T-helper 17 cell (primary cell): ENCODE measurements at places on chromosomes 1 and 21. TPM values are rescaled to one million over a fixed set of nuclear protein-coding genes. Genes with fewer than 3 reads are reported as not detected.

GRCh38 chr1:3169665-3170356, 100.8 kb downstream of the PRDM16 start:
- no peak for DNase-seq

DNA sequence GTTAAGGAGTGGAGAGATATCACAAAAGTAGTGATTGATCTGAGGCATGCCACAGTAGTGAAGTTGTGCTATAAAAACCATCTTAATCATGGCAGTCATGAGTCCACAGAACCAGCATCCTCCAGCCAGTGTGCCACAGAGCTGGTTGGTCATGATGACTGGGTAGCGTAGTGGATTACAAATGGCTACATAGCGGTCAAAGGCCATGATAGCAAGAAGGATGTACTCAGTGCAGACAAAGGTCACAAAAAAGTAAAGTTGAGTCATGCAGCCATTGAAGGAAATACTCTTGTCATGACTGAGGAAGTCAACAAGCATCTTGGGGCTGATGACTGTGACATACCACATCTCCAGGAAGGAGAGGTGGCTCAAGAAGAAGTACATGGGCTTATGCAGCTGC, 6.7 kb downstream of the OR6Y1 start:
- DNase-seq: no peak

SHISA4 gene
- total RNA-seq: 0.63 TPM

- DNase-seq: no peak
These were observed 92.5 kb upstream of the C21orf91 start for GRCh38 chr21:17911628-17912027.

- DNase-seq: no peak
These were observed 93.9 kb downstream of the ADCY10 start for GRCh38 chr1:167819849-167820683.

- DNase-seq: no peak
These were observed 23.3 kb downstream of the HSPG2 start for GRCh38 chr1:21913763-21914162.

GRCh38 chr1:208731981-208732821, 488.0 kb upstream of the PLXNA2 start:
- no peak for DNase-seq

DNA sequence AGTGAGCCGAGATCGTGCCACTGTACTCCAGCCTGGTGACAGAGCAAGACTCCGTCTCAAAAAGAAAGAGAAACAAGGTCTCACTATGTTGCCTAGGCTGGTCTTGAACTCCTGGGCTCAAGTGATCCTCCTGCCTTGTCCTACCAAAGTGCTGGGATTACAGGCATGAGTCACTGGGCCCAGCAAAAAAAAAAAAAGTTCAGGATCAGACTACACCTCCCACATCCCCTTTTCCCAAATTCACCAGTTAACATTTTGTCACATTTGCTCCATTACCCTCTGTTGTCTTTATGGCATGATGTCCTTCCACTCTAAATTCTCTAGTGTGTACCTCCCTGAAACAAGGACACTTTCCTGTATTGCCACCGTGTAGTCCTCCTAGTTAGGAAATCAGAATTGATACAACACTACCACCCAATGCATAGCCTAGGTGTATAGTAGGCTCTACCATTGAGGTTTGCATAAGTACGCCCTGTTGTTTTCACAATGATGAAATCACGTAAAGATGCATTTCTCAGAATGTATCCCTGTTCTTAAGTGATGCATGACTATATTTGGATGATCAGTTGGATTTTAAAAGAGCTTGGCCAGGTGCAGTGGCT, 10.7 kb downstream of the SPEN start:
- DNase-seq: no peak

- DNase-seq: no peak
These were observed 42.2 kb downstream of the SPATA17 start for GRCh38 chr1:217673387-217673786.

OR2T29 gene
- total RNA-seq: not detected

DNA sequence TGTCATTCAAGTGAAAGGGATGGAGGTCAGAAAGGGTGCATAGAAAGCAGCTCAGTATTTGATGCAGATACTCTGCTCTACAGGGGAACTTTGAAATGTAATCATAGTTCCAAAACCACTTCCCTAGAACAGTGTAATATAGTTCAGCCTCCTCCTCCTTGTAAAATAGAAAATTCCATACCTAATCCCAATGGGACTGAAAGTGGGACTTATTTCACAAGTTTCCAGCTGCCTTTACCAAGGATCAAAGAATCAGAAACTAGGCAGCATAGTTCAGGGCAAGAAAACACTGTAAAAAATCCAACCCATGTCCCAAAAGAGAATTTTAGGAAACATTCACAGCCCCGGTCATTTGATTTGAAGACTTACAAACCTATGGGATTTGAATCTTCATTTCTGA, 8.1 kb upstream of the TMCO2 start:
- DNase-seq: no peak
